ENCODE measurements at places on chromosomes 3 and 15.

DNA sequence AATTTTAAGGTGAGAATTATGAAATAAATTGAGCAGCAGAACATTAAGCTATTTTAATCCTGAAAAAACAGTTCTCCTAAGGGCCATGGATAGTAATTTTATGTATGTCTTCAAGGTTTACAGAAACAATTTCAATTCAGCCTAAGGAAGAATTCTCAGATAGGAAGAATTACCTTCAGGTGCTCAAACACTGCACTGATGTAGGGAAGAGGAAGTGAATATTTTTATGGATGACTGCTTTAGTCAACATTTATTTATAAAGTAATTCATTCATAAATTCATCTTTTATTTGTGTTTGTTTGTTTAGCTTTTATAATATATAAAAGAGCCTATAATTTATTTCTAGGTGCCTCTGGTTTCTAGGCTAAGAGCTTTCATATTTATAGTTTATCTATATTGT lies 620.7 kb downstream of the NAALADL2 start:
- no peak for DNase-seq

DNA sequence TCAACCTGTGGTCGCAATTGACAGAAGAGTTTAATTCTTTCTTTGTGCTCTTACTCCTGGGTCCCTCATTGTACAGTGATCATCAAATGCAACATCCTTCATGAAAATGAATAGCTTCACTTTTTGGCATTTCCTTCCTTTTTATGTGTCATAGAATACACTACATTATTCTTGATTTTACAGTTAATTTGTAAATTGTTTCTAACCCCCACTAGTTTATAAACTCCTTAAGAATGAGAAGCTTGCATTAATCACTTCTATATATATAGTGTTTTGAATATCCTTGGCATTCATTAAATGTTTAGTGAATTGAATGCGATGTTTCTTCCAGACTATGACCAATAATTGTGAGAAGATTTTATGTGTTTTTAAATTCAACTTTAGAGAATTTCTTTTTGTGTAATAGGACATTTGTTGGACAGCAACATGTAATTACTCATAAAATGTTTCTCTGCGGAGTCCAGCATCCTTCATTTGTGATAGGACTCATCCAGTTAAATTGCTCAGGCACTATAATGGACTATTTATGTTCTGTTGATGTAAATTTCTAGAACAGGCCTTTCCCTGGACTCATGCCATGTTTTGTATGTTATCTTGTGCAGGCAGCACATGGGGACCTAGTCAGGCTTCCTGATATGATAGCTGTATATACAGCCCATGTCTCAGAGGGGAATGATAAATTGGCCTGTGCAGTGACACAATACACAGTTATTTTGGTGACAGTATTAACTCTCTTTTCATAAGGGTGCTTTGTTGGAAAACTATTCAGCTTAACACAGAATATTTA lies 51.3 kb downstream of the MBNL1 start:
- DNase-seq = no peak

DNA sequence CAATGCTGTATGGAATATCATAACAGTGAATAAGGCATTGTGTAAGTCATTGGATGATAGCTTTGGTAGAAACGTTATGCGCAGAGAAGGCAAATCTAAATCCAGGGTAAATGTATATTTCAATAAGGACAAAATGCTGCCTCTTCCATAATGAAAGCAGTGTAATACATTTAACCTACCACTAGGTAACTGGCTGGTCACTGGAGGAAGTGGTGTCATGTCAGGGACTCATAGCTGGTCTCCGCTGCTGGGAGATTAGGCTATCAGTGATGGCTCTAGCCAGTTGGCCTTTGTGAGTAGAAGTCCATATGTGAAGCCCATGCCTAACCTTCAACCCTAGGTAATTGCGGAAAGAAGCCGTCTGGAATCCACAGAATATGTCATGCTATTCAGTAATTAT lies 140.9 kb downstream of the NLGN1 start:
- no peak for DNase-seq

DNA sequence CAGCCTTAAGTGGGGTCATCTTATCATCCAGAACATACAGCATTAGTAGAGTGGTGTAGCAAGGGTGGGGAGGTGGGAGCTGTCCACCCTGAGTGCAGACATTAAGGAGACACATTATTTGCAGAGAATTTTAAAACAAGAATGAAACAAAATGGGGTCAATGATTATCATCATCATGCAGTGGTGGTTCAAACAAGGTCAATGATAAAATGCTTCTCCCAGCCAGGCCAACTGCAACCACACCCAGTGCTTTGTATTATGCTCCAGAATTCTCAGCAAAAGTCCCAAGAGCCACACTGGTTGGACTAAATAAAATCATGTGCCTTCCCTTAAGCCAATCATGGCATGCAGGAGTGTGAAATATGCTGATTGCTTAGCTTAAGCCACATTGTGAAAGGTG lies 96.7 kb upstream of the FHIT start:
- DNase-seq = no peak

- no peak for DNase-seq
These were observed 32.0 kb downstream of the AP4E1 start for GRCh38 chr15:50940506-50940905.

- DNase-seq = no peak
These were observed 17.8 kb upstream of the CPB1 start for GRCh38 chr3:148809835-148810234.

DNA sequence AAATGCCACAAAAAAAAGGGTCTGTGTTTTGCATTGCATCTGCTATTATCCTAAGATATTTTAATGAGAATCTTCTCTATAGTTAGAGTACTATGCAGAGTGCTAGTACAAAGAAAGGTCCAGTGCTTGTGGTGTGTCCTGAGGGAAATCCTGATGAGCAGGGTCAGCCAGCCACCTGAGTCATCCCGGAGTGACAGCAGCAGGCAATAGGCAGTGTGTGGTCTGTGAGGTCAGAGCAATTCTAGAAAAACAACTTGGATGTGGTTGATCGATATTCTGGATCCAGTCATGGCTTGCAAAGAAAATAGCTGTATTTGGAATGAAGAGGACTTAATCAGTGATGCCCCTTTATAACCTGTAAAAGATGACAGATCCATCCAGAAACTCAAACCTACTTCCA lies 119.2 kb downstream of the CTNNB1 start:
- no peak for DNase-seq

DNA sequence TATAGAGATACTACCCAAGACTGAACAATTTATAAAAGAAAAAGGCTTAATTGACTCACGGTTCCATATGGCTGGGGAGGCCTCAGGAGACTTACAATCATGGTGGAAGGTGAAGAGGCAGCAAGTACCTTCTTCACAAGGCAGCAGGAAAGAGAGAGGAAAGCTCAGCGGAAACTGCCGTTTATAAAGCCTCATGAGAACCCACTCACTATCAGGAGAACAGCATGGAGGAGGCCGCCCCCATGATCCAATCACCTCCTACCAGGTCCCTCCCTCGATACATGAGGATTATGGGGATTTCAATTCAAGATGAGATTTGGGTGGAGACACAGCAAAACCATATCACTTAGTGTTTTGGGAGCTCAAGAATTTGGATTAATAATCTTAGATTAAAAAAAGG lies 240.2 kb downstream of the UACA start:
- DNase-seq = no peak

DNA sequence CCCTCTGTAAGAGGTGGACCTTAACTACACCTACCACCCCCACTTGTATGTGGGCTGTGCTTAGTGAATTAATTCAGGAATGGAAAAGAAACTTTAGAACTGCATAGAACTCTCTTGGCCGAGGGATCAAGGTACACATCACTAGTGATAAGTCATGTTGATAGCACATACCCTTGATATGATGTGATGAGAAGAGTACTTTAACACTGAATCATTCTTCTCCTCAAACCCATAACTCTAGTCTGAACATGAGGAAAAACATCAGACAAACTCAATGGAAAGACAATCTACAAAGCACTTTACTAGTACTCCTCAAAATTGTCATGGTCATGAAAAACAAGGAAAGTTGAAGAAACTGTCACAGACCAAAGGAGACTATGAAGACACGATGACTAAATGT lies 87.6 kb downstream of the P2RY1 start:
- no peak for DNase-seq

- DNase-seq = no peak
These were observed 193.0 kb downstream of the IL20RB start for GRCh38 chr3:137150825-137151224.

- DNase-seq = no peak
These were observed 82.8 kb upstream of the HES1 start for GRCh38 chr3:194053136-194053535.

- no peak for DNase-seq
These were observed 36.8 kb upstream of the TBL1XR1 start for GRCh38 chr3:177234121-177234520.

- no peak for DNase-seq
These were observed 7.9 kb upstream of the SRP14 start for GRCh38 chr15:40046721-40047414.

GRCh38 chr15:68795298-68795848 lies 25.3 kb downstream of the ANP32A start:
- peak; percentile 46 for DNase-seq

DNA sequence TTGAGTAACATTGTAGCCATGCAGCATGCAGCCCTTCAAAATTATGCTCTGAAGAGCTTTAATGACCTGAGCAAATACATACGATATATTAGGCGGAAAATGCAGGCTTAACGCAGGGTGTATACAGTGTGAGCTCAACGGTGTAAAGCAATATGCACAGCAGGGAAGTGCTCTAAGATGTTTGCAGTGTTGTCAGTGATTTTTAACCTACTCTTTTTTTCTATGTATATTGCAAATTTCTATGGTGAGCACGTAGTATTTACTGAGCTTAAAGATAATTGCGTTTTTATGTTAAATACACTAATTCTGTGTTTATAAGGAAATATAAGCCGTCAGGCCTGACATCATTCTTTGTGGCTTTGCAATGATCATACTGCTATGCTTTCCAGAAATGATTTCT lies 42.1 kb downstream of the DGKG start:
- no peak for DNase-seq

GRCh38 chr3:56365905-56366640 lies 102.2 kb downstream of the ERC2 start:
- no peak for DNase-seq

GRCh38 chr15:50358845-50359244 lies 3.8 kb upstream of the GABPB1 start:
- no peak for DNase-seq

DNA sequence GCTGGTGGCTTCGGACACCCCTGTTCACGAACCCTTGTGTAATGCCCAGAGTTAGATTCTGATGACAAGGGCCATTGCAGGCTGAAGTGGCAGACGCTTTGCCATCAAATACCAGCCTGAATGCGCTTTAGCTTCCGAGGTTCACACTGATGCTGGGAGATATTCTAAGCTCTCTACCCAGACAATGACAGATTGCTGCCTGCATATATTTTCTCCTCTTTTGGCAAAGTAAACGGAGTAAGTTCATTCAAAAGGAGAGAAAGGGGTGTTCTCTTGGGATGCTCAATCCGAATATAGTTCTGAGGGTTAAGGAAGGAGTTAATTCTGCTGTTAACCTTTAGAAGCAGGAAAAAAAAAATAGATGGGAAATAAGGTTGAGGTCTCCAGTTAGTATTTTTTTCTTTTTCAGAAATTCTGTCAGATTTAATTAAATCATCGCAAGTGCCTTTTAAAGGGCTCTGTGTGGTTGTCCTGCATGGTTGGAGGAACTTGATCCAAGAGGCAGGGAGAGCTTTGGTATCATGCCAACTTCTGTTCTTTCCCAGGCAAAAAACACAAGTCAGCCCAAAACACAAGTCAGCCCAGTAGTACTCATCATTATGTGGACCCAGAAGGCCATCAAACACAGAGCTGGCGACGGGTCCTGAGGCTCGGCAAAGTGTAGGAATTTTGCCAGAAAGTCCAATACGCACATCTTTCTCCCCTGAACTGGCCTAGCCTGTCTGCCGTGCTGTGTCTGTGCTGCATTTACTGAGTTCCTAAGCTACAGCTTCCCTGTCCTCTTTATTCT lies 70.9 kb upstream of the ST8SIA2 start:
- DNase-seq = no peak

DNA sequence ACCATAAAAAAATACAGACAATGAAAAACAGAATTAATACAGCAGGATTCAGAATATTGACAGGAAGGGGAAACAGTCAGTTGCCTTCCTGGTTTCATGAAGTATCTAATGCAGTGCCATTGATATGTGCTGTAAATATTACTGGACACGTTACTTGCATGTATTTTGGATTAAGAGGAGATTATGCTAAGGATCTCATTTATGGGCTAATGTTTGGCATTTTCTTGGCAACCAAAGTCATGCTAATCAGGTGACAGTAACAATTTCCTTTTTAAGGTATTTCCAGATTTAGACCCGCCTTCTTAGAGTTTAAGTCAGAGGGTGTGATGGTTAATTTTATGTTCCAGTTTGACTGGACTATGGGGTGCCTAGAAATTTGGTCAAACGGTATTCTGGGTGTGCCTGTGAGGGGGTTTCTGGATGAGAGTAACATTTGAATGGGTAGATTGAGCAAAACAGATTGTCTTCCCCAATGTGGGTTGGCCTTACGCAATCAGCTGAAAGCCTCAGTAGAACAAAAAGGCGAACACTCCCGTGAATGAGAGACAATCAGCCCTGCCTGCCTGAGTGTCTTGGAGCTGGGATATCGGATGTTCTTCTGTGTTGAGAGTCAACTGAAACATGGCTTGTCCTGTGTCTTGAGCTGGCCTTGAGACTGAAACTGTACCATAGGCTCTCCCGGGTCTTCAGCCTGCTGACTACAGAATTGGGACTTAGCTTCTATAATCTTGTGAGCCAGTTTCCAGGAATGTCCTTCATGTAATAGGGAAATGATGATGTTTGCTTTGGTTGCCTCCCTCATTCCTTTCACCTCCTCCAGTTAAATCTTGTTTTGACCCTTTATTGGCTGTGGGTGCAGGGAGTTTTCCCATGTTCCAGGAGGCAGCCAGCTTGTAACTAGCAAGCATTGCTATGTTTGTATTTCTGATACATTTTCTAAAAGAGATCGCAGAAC lies 10.5 kb downstream of the SQOR start:
- DNase-seq = no peak

- DNase-seq = no peak
These were observed 1433.9 kb upstream of the CADM2 start for GRCh38 chr3:83524901-83525300.

DNA sequence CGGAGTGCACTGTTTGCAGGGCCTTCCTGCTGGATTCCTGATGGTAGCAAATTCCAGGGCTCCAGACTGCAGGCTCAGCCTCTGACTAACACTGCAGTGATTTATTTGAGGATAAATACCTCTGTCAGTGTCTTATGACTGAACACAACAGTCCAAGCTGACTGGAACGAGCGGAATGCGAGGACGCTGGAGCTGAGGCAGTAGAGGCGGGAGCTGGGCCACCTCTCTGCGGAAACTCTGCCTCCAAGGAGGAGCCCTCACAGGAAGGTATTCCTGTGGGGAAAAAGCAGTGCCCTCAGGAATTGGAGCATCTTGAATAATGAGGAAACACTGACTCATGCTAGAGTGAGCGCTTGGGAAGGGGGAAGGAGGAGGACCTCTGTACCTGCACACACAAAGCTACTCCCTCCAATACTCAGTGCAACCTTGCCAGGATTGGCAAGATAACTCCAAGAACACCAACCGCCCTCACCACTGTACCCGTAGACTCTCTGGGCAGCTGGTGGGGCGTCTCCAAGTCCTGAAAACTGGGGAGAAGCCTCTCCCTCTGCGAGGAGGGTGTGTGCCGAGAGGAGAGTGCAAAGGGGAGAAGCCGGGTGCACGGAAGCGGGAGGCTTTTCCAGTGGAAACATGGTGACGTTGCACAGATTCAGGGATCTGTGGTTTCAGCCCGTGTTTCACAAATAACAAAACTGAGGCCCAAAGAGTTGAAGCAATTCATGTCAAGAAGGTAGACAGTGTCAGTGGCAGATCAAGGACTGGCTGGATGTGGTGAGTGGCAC lies 43.0 kb downstream of the VGLL4 start:
- DNase-seq = no peak

- no peak for DNase-seq
These were observed 56.9 kb downstream of the KLHL6 start for GRCh38 chr3:183498634-183499033.

All from stimulated activated CD4-positive, alpha-beta T cell treated with anti-CD3 and anti-CD28 coated beads, Interleukin-12 subunit alpha, Interleukin-12 subunit beta, amount 100 ng/mL, for 4 hours (primary cell).